ENCODE measurements at places on chromosomes 2 and 18. TPM values are rescaled to one million over a fixed set of nuclear protein-coding genes. Genes with fewer than 3 reads are reported as not detected.

CELF4 gene
- not detected for total RNA-seq

ALKAL2 gene
- not detected for total RNA-seq

C2orf72 gene
- 5.7 TPM for total RNA-seq

OBSL1 gene
- total RNA-seq, result 8.9 TPM

PASK gene
- total RNA-seq, result 95.3 TPM

POTEI gene
- total RNA-seq, result not detected

ZNF396 gene
- 0.18 TPM for total RNA-seq

CPLX4 gene
- total RNA-seq, result not detected

NR4A2 gene
- total RNA-seq, result 9.7 TPM

POMC gene
- 7.8 TPM for total RNA-seq

GAL3ST2 gene
- total RNA-seq, result 1.1 TPM

APOB gene
- total RNA-seq, result not detected

ABHD1 gene
- 0.43 TPM for total RNA-seq

GCA gene
- 44.9 TPM for total RNA-seq

DYNAP gene
- total RNA-seq, result not detected

NIFK gene
- 97.3 TPM for total RNA-seq

UPP2 gene
- total RNA-seq, result not detected

SLC14A1 gene
- total RNA-seq, result 0.14 TPM

SIX3 gene
- total RNA-seq, result not detected

GALNT3 gene
- total RNA-seq, result 5.0 TPM

NPPC gene
- total RNA-seq, result not detected

ITM2C gene
- total RNA-seq, result 90.2 TPM

ANTXR1 gene
- total RNA-seq, result not detected

B3GNT7 gene
- 0.07 TPM for total RNA-seq

METTL4 gene
- total RNA-seq, result 57.4 TPM

SIX2 gene
- total RNA-seq, result not detected

CNGA3 gene
- total RNA-seq, result not detected

STEAP3 gene
- not detected for total RNA-seq

PSMA8 gene
- 0.45 TPM for total RNA-seq
